Stimulated activated CD8-positive, alpha-beta memory T cell treated with anti-CD3 and anti-CD28 coated beads, Interleukin-4, amount 100 ng/mL, for 1 hour (primary cell): ENCODE measurements at places on chromosomes 12 and 14.

DNA sequence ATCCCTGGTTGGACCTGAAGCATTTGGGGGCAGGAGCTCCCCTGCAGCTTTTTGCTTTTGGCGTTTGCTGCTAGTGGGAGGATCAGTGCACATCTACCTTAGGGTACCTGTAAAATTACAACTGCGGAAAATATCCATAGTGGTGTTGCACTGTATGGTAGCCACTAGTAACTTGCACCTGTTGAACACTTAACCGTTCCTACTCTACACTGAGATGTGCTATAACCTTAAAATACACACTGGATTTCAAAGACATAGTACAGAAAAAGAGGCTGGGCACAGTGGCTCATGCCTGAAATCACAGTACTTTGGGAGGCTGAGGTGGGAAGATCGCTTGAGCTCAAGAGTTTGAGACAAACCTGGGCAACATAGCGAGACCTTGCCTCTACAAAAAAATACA is 2.9 kb downstream of the P2RX4 start:
- DNase-seq, result no peak

DNA sequence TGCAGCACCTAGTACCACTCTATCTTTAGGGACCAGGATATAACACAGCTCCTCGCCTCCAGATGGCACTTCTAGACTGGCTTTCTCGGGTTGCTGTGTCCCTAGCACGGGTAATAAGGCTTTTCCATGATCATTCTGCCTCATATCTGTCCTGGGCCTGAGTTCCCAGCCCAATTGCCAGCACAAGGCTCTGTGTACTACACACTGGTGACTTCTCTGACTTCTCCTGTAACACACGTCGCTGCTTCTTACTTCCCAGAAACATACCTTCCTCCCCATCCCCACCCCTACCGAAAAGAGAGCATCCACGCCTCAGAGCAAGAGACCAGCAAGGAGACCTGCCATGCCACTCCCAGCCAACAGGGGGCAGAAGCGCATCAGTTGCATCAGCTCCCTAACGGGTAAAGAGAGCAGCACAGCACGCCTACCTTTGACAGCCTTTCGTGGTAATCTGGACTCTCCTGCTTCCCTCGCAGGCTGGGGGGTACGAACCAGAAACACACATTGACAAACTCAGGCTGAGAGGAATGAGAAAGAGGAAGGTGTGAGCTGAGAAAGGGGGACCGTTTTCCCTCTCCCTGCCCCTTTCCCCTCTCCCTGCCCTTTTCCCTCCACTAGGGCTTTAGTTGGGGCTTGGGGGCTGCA is 21.2 kb upstream of the ZNF740 start:
- DNase-seq, result peak; percentile 77

DNA sequence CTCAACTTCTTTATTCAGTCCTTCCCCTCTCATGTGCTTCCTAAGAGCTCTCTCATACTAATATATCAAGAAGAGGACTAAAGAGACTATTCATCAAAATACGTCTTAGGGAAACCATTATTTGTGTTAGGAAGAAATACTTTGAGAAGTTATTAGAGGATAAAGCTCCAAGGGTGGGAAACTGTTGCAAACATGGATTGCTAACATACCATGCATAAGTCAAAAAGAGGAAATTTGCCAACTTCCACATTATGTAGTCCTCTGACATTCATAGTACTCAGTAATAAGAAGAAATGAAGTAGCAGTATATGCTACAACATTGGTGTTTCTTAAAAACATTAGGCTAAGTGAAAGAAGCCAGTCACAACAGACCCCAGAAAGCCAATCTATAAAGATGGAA is 128.8 kb upstream of the CLEC14A start:
- DNase-seq, result no peak

GRCh38 chr12:7015555-7016370 is 2.5 kb downstream of the LPCAT3 start:
- DNase-seq, result no peak

GRCh38 chr14:69882915-69883314 is 3.7 kb downstream of the SMOC1 start:
- DNase-seq, result no peak

GRCh38 chr12:4962539-4963486 is 53.1 kb downstream of the KCNA1 start:
- DNase-seq, result no peak

- DNase-seq, result no peak
Measured at GRCh38 chr12:62910549-62911169, 24.3 kb downstream of the PPM1H start.

- DNase-seq, result no peak
Measured at GRCh38 chr12:72110937-72111650, 161.1 kb upstream of the TRHDE start.

DNA sequence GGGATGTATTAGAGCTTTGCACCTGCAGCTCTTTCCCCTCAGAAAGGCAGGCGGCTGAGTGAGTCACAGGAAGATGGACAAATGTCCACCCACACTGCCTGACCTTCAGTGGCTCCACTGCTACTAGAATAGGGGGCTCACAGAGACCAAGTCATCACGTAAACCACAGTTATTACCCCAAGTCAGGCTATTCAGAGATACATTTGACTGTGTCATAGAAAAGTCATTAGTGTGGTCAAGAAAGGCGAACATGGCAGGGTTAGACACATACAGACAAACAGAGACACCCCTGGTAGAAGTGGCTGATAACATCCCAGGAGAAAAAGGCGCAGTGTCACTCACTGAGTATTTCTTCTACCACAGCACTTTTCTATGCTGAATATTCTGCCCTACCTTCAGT is 36.0 kb downstream of the GCH1 start:
- DNase-seq, result no peak

DNA sequence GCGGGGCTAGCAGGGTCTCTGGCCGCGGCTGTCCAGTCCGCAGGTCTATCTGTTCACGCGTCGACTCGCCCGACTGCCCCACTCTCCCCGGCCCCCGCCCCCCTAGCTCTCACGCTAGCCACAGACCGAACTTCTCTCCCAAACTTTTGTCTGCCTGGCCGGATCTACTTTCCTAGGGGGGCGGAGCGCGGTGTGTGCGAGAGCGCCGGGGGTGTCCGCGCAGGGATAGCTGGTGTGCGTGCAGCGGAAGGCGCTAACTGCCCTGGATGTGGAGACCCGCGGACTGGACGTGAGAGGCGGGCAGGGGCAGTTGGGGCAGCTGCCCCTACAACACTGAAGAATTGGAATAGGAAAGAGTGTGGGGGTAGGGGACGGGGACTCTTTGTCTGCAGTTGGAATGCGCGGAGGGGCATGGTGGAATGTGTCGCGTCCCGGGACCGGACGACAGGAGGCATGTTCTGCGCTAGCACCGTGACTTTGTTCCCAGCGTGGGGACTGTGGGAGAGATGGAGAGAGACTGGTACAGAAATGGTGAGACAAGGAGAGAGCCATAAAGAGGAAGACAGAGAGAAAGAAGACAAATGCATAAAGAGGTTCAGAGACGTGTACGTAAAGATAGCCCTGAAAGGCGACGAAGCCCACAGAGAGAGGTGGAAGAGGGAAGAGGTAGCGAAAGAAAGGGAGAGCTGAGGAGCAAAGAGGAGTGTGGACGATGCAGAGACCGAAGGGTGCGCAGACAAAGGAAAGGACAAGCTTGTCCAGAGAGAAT is at the start of gene AJUBA:
TSS of gene AJUBA (minus strand) at position 75 of the 769 bp plus-strand sequence. CDS start 285 bp downstream, outside the sequence.
- no peak for DNase-seq

GRCh38 chr12:102423462-102423861 is 56.9 kb downstream of the IGF1 start:
- DNase-seq, result no peak

DNA sequence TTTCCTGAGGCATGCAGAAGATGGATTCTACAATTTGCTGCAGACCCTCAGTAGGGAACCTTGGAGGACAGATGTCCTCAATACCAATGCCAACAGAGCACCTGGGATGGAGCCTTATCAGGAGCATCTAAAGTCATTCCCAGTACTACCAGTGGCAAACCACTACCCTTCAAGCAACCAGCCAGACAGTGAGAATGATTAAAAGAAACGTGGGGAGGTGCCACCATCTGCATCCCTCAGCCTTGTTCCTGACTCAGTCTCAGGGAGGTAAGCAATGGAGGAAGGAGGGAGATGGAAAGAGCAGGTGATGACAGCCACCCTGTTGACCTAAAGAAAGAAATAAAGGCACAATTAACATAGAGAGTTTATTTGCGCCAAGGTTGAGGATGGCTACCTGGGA is 175.2 kb upstream of the GRIN2B start:
- no peak for DNase-seq

DNA sequence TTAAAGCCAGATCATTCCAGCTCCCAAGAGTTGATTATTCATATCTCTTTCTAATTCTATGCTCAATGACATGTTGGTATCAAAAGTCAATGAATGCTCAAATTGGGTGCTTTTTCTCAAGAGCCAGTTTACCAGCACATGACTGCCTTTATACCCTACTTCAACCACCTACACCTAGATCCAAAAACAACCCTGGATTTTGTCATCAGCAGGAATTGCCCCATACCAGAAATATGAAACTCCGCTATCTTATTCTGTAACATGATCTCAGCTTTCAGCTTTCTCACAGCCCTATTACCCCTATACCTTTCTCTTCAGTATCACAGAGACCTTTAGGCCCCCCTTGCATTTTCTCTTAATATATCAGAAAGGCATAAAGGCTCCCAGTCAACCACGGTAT is 32.3 kb upstream of the ESR2 start:
- no peak for DNase-seq
